ENCODE measurements at places on chromosomes 7 and 10.

DNA sequence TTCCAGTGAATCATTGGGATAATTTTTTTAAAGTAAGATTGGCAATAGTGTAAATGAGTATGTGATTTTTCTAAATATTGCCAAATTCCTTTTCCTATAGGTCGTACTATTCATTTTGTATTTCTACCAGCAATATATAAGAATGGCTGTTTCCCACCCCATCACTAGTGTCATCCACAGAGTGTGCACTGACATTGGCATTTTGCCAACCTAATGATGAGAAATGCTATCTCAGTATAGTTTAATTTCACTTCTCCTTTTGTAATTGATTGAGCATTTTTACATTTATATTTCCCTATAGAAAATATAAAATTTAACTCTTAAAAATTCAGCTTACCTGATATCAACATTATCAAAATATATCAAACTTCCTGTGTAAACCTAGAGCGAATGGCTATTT lies 17.6 kb upstream of the TMEM26 start:
- no peak for DNase-seq

GRCh38 chr7:150405584-150406311 lies 26.6 kb downstream of the ZNF775 start:
- DNase-seq, result no peak

GRCh38 chr10:29925771-29926692 lies 133.4 kb downstream of the JCAD start:
- DNase-seq, result no peak

- no peak for DNase-seq
Measured at GRCh38 chr7:108308903-108309302, 147.3 kb downstream of the NRCAM start.

Measured in amniotic stem cell (primary cell).